ENCODE measurements at places on chromosomes 4 and X.

- DNase-seq = no peak
Measured at GRCh38 chrX:123871309-123871708, 11.5 kb downstream of the XIAP start.

DNA sequence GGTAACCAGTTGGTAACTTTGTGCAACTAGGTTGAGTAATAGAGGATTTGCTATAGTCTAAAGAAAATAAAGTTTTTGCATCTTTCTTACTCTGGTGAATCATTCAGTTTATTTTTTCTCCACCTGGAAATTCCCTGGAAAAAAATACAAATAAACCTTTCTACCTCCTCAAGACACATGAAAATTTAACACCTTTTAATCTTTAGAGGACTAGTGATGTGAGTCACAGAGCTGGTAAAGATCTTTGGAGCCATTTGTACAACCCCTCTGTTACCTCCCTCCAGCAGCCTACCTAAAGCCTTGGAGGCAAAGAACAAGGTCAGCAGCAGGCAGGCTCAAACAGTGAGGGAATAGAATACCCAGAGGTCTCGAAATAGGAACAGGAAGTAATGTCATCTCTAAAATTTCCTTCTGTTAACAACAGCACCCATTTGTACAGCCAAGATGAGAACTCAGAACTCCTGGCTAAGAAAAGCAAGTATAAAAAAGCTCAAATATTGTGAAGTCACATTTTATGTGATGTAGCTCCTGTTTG lies 10.2 kb upstream of the MAOB start:
- DNase-seq = no peak

DNA sequence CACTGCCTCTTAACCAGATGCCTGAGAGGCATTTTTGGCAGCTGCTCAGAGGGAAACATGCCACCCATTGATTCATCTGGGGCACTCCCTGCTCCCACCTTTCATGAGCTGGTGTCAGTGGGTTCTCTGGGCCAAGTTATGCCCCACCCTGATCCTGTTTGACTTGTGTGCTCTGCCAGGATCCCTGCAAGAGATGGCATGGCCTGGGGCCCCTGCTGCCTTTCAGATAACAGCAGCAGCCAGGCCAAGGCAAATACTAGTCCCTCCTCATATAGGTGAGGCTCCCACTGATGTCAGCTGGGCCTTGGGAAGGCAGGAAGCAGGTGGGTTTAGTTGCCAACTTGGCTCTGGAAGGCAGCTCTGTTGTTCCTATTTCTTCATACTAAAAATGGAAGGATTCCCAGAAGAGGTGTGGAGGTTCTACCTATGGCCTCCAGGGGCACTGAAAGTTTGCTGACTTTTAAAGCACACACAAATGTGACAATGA lies 192.9 kb upstream of the RBPJ start:
- no peak for DNase-seq

- no peak for DNase-seq
Measured at GRCh38 chrX:22246620-22247019, 26.1 kb upstream of the CBLL2 start.

DNA sequence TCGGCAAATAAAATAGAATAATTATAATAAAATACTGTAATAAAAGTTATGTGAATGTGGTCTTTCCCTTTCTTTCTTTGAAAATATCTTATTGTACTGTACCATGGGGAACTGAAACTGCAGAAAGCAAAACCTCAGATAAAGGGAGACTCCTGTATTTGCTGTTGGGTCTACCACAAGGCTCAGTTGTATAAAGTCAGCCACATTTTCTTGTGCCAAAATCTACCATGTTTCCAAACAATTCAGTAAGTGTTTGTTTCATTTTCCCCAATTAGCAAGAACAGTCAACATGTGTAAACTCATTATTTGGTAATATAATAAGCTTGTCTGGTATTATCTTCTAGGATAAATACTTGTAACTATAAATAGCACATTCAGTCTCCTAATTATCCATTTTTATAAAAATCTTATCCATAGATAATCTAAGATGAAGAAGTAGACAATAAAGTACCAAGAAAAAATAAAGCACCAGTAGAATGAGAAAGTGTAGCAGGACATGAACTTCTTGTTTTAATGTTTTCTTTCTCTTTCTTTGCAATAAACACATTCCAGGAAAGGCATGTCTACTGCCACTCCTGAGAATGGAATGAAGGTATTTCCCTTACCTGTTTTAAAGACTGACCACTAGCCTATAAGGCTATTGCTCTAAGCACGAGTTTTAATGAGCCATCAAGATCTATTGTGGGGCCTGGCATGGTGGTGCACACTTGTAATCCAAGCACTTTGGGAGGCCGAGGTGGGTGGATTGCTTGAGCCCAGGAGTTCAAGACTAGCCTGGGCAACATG lies 15.0 kb upstream of the OTUD4 start:
- no peak for DNase-seq

- no peak for DNase-seq
Measured at GRCh38 chr4:53732661-53733060, 141.4 kb upstream of the LNX1 start.

DNA sequence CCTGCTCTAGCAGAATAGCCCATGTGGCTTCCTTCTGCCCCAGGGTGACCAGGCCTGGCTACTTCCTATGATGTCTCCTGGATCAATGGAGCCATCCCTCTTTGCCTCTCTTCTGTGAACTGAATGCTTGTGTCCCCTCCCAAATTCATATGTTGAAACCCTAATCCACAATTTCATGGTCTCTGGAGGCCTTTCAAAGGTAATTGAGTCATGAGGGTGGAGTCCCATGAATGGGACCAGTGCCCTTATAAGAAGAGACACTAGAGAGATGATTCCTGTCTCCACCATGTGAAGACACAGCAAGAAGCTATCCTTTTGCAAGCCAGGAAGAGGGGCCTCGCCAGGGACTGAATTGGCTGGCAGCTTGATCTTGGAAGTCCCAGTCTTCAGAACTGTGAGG lies 18.4 kb downstream of the CCKAR start:
- DNase-seq = no peak

DNA sequence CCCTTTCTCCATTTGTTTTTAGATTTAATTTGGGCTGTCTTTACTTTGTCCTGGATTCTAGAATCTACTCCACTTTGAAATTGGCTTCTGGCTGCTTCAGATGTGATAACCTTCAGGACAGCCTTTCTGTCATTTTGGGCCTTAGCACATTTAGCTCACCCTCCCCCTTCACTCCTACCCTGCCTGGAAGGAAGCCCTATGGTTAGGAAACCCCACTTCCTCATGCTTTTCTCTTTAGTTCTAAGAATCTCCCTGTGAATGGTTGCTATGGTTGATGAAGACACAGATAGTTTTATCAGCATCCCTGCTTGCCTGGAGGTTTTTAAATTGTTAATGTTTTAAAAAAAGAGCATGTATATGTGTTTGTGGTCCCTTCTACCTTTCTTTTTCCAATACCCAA lies 100.7 kb upstream of the PTPN13 start:
- no peak for DNase-seq

DNA sequence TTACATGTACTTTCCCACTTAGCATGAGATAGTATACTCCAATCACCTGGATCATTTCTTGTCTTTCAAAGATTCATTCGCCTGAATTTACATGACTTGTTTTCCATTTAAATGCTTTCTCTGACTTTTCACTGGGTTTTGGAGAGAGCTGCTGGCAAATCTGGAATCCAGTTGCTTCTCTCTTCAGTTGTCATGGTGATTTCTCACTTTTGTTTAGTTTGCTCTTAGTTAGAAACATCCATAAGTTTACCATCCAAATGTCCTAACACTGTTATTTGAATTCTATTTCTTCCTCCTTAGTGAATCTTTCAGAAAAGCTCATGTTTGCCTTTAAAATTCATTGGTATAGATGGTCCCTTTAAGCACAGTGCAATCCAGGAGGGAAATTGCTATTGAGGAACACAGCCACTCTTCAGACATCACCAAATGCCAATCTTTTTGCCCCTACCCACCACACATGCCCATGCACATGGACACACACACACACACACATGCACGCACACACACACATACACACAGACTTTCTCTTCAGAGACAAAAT lies 51.7 kb downstream of the REELD1 start:
- DNase-seq = no peak

DNA sequence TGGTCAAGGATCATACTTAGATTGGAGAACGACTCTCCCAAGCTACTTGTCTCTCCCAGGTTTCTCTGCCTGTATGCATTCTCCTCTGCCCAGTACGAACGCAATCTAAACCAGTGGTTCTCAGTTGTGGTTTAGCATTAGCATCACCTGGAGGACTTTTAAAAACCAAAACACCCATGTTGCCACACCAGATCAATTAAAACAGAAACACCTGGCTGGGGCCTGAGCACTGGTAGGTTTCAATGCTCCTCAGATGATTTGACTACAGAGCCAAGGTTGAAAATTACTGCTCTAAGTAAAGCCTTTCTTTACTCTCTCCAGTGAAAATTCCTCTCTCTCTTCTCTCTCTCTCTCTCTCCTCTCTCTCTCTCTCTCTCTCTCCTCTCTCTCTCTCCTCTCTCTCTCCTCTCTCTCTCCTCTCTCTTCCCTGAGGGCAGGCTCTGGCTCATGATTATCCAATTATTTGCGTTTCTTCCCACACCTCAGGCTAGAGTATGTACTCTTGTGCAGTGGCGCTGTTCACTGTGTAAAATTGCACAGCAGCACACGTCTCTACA lies 153.7 kb upstream of the FGF13 start:
- DNase-seq = no peak

DNA sequence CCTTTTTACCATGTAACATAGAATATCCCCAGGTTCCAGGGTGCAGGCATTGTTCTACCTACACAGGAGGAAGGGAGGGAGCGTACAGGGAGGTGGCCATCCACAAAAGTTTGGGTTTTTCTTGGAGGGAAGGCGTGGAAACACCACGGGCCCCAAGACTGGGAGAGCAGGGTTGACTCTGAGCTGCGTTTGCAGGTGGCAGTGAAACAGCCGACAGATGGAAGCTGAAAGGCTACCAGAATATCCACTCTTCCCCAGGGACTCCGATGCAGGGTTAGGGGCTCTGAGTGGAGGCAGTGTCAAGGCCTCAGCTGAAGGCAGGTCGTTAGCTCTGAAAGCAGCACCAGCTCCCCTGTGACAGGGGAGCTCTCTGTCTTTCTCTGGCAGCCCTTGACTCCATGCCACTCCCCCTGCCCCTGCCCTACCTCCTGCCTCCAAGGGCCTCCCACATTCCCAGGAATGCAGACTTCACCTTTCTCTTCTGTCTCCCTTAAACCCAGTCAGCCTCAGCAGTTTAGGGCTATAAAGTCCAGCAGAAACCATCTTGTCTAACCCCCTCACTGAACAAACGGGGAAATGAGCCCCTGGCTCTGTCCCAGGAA lies 14.0 kb upstream of the GLOD5 start:
- no peak for DNase-seq

Measured in activated CD8-positive, alpha-beta memory T cell treated with anti-CD3 and anti-CD28 coated beads for 1 hour (primary cell).